Epithelial cell of proximal tubule (primary cell): ENCODE measurements at places on chromosomes 5 and 9. TPM values are rescaled to one million over a fixed set of nuclear protein-coding genes. Genes with fewer than 3 reads are reported as not detected.
A peak's percentile ranks its signal among the peaks of the same experiment; 100 is the strongest.

GRCh38 chr5:172172912-172173563, 15.0 kb downstream of the STK10 start:
- no peak for DNase-seq

Gene SLC45A2
- not detected in 2 replicates for total RNA-seq

Gene PPIC
- 24.2 and 25.0 TPM in 2 replicates for total RNA-seq

Gene CHSY3
- 1.7 and 2.5 TPM in 2 replicates for total RNA-seq

- DNase-seq: no peak
These were observed 13.2 kb downstream of the ST8SIA4 start for GRCh38 chr5:100889896-100890295.

Gene DDX41
- 162 and 174 TPM in 2 replicates for total RNA-seq

DNA sequence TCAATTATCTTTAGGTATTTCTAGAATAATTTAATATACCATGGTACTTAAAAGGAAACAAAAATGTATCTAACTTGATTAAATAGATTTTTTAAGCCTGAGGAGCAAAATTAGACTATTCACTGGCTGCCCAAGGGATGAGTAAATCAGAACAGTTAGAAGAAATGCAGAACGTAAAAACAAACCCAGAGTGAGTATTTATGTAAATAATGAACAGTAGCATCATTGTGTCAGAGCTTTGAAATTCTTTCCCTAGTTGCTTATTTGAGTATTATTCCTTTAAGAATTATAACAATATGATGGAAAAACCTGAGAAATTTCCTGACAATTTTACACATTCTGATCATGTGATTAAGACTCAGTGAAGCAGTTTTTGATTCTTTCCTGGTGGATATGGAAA, 200.9 kb downstream of the GDNF start:
- no peak for DNase-seq

DNA sequence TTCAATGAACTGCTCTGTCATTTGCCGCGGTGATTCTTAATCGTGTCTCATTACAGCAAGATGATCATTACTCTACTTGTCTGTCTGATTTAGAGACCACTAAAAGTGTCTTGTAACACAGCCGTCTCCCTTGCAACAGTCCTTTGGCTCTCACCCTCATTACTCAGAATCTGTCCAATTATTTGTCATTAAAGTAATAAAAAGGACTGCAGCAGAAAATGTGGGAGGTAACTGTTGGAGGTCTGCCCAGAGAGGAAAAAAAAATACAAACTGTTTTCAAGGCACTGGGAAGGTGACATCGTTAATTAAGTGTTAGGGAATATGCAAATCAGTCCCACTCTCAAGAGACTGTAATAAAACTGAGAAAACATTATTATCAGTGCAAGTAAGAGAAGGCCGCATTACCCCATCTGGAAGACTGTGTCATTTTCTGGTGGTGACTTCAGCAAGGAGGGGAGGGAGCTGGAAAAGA, 281.0 kb downstream of the RASEF start:
- no peak for DNase-seq

GRCh38 chr5:151107084-151107483, 26.2 kb upstream of the TNIP1 start:
- DNase-seq: no peak

GRCh38 chr5:109838157-109838556, 148.4 kb downstream of the MAN2A1 start:
- DNase-seq: no peak

GRCh38 chr9:120583958-120584369, 4.0 kb upstream of the CDK5RAP2 start:
- peak; percentile 44 for DNase-seq

DNA sequence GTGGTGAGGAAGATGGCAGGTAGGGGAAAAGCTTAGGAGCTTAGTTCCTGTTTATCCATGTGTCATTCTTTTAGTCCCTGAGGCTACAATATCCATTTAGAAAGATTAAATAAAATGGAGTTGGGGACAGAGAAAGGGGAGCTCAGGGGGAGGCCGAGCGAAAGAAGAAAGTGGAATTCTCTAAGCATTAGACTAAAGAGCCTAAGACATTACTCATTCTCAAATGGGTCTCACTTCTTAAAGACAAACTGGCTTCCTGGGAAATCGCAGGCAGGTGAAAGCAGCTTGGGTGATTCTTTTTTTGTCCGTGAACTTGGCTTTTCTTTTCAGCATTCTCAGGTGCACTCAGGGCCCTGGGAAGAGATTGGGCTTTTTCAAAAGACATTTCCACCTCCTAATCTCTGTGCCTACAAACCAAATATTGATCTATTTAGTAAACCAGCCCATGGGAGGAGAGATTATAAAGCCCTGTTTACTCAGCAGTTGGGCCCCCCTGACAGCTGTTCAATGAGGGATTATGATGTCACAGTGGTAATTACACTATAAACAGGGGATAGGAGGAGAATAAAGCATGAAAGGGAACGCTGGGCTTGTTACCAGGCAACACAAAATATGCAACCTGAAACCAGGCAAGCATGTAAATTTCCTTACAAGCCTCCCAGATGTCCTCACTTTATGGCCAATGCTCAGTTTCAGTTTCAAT, 584.0 kb downstream of the ACTL7B start:
- peak; percentile 33 for DNase-seq

DNA sequence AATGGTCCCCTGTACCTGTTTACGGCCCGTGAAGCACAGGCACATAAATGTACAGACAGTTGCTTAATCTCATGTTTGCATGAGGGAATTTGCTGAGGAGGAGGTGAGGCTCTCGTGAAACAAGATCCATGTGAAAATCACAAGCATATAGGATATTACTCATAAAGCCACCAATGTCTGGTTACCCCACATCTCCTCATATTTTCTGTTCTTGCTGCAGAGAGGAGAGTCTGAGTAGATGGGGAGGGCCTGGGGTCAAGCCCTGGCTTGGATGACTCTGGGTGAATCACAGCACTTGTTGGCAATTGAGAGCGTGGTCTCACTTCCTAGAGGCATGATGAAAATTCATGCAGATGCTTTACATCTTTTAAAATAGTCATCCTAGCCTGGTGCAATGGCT, 975 bp downstream of the AGXT2 start:
- DNase-seq: no peak

DNA sequence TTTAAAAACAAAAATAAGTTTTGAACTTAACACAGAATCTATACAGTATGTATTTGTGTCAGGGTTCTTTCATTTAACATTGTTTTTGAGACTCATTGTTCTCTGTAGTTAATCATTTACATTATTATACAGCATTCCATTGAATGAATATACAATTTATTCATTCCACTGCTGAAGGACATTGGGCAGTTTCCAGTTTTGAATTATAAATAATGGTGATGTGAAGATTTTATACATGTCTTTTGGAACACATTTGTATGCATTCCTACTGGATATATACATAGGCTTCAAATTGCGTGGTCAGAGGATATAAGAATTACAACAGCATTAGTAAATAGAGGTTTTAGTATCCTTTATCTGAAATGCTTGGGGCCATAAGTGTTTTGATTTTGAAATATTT, 72.0 kb downstream of the CEP120 start:
- no peak for DNase-seq

- no peak for DNase-seq
These were observed 135.0 kb upstream of the LHFPL2 start for GRCh38 chr5:78783434-78784130.

DNA sequence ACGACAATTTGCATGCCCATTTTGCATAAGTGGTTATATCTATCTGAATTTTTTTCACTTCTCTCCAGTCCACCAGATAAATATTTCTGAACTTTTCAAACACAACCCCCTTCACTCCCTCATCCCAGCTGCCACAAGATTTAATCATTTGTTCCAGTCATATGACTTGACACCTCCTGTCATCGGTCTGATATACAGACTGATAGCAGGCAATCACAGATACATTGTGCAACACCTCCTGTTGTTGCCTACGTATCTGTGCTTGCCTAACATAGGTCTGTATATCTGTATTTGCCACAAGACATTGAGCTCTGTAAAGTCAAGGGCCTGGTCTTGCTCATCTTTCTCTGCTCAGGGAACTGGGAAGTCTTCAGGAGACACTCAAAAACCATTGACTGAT, 65.6 kb downstream of the GNA14 start:
- DNase-seq: no peak

DNA sequence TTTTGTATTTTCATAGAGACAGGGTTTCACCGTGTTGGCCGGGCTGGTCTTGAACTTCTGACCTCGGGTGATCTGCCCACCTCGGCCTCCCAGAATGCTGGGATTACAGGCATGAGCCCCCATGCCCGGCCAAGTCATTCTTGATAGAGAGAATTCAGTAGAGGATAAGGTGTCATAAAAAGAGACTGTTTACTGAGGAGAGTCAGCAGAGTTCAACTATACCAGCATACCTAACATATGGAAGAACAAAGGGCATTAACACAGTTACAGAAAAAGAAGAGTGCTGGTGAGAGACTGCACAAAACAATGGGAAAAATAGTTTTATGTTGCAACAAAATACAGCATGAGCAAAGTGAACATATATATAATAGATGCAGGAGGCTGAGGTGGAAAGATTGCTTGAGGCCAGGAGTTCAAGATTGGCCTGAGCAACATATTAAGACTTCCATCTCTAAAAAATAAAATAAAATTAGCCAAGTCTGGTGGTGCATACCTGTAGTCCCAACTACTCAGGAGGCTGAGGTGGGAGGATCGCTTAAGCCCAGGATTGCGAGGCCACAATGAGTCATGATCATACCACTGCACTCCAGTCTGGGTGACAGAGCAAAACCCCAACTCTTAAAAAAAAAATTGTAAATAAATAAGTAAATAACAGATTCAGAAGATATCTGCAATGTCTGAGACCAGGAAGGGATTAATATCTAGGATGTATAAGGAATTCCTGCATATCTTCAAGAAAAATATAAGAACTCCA, 19.5 kb downstream of the B4GALT1 start:
- DNase-seq: no peak

DNA sequence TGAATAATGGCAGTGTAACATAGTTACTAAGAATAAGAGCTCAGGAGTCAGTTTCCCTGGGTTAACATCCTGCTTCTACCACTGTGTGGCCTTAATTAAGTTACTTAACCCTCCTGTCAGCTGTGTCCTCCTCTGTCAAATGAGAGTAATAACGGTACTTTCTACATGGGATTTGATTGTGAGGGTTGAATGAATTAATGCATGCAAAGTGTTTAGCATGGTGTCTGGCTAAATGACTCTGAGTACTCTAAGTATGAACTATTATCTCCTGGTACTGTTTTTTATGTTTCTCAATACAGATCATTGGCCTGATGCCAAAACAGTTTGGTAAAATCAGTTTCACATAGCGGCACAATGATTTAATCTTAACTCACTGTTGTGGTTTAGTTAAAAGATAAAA, 19.6 kb downstream of the ZNF131 start:
- no peak for DNase-seq

Gene NRG2
- 0.43 and 1.5 TPM in 2 replicates for total RNA-seq

DNA sequence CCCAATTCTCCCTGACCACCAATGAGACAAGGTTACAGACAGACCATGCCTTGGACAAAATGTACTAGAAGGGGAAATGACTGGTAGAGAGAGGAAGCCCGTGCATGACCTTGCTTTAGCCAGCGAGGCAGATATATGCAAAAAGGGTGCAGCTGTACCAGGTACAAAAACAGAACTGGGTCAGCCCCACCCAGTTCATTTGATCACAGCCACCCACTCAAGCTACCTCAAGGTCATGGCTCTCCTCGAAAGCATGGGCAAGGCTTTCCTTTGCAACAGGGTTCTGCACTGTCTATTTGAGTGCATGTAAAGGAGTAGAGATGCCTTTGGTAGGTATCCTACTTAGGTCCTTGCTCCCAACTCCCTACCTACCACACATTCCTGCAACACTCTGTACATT, 33.3 kb downstream of the TLE1 start:
- DNase-seq: no peak

DNA sequence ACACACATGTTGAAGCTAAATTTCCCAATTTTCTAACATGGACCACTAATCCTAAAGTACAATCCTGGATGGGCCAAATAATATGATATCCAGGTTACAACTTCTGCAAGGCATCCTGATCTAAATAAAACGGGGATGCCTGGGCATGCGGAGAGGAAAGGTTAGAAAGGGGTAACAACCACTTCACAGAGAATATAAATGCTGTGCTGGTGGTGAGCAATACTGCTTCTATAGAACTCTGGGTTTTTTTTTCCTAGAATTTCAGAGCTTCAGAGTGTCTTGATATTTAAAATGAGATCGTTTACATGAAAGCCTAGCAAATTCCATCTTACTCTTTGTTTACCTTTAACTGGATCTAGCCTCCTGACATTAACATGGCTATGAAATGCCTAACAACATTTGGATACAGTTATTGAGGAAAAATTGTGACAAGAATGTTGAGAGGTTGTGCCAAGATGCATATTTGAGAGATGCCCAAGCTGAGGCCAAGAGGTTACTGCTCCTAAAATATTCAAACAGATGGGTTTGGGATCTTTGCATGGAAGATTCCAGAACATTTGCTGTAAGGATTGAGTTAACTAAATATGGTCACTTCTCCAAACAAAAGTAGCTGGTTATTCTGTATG, 22.4 kb downstream of the TNFAIP8 start:
- DNase-seq: no peak

DNA sequence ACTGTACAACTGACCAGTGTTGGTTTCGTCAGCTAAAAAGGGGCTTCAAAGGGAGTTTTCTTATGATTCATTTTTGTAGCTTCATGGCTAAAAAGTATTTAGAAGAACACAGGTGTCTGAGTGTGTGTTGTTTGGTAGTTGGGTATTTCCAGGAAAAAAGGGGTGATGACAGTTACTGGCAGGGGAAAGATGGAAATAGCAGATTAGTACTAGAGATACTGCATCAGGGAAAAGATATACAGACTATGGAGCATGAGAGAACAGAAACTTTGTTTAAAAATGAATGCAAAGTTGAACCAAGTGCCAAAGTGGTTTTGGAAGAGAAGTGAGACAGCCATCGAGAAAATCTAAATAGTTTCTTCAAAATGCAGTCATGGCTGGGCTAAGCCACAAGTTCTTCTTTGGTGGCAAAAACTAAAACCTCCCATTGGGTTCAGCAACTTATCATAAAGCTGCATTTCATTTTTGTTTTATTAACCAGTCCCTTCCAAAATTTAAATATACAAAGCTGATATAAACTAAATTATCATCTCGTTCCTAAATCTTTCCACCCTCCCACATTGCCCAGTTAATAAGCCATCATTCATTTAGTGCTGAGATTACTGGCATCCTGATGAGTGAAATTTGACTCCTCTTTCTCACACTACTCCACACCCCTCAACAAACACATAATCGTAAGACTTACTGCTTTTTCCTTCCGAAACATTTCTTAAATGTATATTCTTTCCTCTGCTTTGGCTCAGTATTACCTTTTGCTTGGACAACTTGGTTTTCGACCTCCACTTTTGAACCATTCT, 33.5 kb downstream of the ELL2 start:
- DNase-seq: no peak

GRCh38 chr5:179300581-179301180, 44.6 kb downstream of the ADAMTS2 start:
- no peak for DNase-seq

DNA sequence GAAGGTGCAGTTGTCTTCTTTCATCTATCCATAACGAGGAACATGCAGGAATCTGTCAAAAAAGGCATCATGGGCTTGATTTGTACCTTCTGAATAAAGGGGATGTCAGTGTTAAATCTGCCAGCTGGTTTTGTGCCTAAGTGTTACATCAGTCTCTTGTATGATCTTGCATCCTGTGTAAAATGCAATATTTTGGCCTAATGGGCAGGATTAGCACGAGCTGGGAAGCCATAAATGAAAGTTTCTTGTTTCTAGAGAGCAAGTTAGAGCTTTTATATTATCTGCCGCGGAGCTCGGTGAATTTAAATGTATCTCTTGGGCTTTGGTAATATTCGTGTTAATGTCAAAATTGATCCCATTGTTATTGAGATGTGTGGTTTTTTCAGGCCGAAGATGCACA, 526.1 kb upstream of the WWC1 start:
- DNase-seq: no peak

- no peak for DNase-seq
These were observed 168.6 kb upstream of the RGMB start for GRCh38 chr5:98604721-98605425.

Gene FABP6
- not detected in 2 replicates for total RNA-seq

Gene ODF2
- total RNA-seq: 32.6 and 38.2 TPM in 2 replicates
